ENCODE measurements at places on chromosomes 1 and 21. TPM values are rescaled to one million over a fixed set of nuclear protein-coding genes. Genes with fewer than 3 reads are reported as not detected.

DNA sequence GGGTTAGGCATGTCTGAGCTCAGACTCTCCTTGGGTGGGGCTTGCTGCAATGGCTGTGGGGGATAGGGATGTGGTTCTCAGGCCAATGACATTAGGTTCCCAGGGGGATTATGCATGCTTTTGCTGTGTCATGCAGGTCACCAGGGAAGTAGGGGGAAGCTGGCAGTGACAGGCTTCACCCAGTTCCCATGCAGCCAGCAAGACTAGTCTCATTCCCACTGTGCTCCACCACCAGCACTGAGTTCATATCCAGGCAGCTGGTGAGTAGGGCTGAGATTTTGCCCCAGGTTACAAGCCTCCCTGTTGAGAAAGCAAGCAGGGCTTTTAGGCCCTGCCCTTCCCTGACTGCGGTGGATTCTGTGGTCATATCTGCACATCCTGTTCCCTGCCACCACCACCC, 32.1 kb upstream of the PLA2G5 start:
- H3K27ac ChIP-seq, result no peak overlapping the region
- H3K27me3 ChIP-seq, result no peaks in the 10 kb centered on the region

DNA sequence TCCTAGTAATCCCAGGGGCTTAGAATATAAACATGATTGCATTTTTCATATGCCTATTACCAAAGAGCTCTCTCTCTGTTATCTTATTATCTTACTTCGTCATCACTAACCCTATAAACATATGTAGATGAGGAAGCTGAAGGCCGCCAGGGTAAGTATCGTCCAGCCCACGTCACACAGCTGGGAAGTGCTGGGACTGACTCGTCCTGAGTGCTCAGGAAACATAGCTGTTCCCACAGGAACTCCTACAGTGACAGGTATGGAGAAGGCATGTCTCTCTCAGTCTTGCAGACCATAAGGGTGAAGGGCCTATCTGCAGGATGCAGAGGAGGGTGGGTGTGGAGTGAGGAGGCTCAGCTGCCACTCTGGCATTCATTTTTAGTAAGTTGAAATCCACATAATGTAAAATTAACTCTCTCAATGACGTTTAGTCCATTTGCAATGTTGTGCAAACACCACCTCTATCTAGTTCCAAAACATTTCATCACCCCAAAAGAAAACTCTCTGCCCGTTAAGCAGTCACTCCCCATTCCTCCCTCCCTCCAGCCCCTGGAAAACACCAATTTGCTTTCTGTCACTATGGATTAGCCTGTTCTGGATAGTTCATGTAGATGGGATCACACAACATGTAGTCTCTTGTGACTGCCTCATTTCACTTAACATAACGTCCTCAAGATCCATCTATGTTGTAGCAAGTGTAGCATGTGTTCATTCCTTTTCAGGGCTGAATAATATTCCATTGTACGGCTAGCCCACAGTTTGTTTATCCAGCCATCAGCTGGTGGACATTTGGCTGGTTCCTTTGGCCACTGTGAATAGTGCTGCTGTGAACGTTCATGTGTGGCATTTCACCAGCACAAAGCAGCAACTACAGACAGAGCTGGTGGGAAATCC, 68.3 kb downstream of the TCP10L start:
- H3K27ac ChIP-seq, result no peak overlapping the region
- H3K36me3 ChIP-seq, result no peaks in the 10 kb centered on the region
- H3K4me1 ChIP-seq, result peaks cover 3% of the 10 kb centered on the region
- peak; percentile 56 for DNase-seq

Gene GPA33
- not detected for total RNA-seq

- H3K27me3 ChIP-seq, result no peaks in the 10 kb centered on the region
- no peak for DNase-seq
- no peak overlapping the region for H3K4me3 ChIP-seq
- no peak overlapping the region for H3K27ac ChIP-seq
- H3K4me1 ChIP-seq, result no peaks in the 10 kb centered on the region
- H3K36me3 ChIP-seq, result no peaks in the 10 kb centered on the region
These were observed 144.0 kb downstream of the LEPR start for GRCh38 chr1:65564493-65564892.

Gene OR2L2
- 0.17 TPM for total RNA-seq
